ENCODE measurements at places on chromosomes 4 and X.

- no peak for DNase-seq
Measured at GRCh38 chr4:169996379-169997240, 29.6 kb downstream of the MFAP3L start.

GRCh38 chr4:166499820-166500219 lies 626.8 kb downstream of the TLL1 start:
- no peak for DNase-seq

GRCh38 chrX:154313147-154313546 lies 17.6 kb downstream of the TKTL1 start:
- peak; percentile 46 for DNase-seq

DNA sequence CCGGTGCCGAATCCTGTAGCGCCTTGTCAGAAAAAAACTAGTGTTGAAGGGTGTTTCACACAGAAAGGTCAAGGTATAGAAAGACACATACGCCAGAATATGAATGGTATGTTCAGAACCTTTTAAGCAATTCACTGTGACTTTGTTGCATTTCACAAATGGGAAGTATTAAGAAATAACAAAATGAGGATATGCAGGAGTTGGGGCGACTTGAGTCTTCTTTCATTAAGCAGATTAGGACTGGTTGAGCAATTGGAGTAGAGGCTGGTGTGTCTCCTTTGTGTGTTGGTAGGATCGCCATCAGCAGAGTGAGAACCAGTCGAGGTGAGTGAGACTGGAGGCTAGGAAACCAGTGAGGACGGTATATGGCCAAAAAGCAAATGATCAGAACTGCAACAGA lies 1454.5 kb upstream of the TENM3 start:
- no peak for DNase-seq

- no peak for DNase-seq
Measured at GRCh38 chr4:168059251-168059650, 33.1 kb upstream of the ANXA10 start.

GRCh38 chr4:38598489-38598888 lies 65.5 kb upstream of the KLF3 start:
- no peak for DNase-seq

DNA sequence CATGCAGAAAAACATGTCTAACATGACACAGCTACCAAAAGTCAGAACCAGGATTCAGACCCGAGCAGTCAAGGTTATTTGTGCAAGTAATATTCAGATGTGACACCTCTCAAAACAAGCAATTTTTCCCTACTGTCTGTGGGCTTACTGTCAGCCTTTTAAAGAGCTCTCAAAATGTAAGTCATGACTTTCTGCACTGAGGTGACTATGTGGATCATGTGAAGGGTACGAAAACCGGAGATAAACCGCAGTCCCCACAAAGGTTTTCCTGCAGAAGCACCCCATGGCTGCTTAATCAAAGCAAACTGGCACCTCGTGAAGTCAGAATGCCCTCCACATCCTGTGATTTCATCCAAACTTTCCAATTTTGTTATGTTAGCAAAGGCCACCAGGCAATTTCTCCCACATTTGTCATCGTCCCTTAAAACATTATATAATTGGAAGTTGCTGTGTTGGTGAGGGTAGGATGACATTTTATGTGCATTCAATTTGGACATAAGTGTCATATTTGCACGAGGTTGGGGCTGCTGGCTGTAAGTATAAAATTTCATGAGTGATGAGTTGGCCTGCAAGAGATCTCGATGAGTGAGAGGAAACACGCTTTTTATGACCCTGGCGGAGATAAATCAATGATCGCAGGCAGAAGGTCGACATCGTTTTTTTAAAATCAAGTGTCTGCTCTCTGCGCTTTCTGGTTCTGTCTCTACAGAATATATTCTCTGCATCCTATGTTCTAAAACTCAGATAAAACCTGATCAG lies 161.2 kb downstream of the STK32B start:
- no peak for DNase-seq

DNA sequence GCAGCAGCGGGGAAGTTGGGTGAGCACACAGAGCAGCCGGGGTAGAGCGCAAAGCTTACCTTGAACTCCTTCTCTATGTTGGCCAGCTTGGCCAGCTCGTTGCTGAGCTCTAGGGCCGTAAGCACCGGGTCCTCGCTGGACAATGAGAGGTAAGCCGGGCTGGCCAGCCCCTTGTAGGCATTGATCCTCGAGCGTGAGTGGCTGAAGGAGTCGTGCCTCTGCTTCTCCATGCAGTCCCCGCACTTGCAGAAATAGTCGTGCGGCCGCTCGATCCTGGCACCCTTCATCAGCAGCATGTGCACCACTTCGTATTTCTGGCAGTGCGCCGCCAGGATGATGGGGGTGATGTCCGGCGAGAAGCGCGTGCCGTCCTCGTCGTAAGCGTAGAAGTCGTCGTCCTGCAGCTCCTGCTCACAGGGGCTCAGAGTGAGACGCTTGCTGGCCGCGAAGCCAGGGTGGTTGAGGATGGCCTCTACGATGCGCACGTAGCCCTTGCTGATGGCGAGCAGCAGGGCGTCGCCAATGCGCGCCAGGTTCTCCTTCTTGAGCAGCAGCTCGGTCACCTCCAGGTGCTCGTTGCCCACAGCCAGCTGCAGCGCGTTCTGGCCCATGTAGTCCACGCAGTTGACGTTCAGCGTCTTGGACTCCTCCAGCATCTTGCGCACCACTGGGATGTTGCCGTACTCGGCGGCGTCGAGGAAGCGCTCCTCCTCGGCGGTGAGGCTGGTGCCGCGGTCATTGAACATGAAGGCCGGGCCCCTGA lies 19.5 kb downstream of the TRPC3 start:
- no peak for DNase-seq

- no peak for DNase-seq
Measured at GRCh38 chr4:22942920-22943559, 250.3 kb downstream of the GBA3 start.

DNA sequence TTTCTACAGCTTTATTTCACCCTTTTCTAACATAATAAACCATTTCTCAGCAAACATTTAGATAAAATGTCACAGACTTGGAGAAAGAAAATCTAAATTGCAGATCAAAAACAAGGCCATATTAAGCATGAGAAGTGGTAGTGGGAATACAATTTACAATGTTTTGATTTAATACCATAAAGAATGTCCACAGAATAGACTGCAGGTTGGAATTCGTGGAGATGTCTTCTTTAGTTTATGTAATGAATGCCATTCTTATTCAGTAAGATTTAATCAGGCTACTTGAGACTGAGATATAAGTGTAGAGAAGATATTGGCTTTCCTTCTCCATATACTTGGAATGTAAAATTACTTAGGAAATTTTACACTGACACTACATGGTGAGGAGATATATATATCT lies 91.9 kb upstream of the ZFP42 start:
- DNase-seq, result no peak

DNA sequence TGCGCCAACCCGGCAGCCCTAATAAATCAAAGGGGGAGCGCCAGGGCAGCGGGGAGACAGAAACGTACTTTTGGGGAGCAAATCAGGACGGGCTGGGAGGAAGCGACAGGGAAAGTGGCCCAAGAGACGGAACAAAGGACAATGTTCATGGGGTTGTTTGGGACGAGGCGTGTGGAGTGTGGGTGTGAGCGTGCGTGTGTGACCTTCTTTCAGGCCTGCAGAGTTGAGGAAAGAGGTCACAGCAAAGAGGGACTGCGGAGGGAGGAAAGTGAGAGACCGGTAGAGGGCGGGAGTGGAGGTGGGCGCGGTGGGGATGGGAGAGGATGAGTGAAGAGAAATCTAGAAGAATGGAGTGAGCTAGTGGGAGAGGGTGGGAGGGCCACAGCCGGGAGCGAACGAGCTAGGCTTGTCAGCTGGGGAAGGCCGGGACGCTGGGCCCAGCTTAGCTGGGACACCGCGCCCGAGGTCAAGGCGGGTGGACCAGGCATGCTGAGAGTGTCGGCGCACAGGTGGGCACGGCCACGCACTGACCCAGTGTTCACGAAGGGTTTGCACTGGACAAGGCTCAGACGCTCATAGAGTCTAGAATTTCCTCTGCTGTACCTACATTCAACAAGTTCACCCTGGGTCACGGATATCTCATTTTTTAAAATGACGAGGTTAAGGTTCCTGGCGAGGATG lies 14.7 kb upstream of the PITX2 start:
- DNase-seq, result no peak

DNA sequence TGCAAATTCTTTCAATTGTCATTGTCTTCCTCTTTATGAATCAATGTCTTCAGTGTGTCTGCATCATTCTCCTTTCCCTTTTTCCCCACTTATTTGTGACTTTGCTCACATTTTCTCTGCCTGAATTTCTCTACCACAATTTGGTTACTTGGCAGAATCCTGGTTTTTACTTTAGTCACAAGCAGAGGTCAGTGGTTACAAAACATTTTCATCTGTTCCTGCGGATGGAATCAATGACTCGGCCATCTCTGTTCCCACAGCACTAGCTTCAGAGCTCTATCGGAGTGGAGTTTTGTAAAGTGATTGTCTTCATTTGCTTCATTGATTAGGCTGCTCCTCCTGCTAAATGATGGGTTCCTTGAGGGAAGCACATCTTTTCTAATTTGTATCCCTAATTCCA lies 501.3 kb upstream of the AADAT start:
- DNase-seq, result no peak

DNA sequence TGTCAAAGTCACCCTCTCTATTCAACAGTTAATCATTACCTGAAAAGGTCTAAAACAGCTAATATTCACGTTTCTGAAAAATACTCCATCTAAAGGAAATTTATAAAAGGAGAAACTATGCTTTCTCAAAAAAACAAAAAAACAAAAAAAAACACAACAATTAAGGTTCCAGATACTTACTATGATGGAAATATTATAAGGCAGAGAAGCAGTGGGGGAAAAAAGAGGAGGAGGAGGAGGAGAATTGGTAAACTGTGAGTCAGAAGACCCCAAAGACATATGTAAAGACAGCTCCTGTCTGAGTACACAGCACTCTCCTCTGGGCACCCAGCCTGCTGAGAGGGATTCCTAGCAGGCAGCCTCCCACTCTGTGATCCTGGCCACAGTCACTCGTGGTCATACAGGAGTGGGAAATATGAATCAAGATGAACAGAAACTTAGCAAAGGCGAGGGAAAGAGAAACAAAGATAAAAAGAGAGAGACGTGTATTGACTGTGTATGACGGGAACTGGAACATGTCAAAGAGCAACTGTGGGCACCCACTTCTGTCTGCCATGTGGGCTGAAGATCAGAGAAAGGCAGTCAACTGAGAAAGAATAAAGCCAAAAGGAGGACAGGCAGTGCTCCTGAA lies 12.5 kb downstream of the KLHL15 start:
- peak; percentile 16 for DNase-seq

DNA sequence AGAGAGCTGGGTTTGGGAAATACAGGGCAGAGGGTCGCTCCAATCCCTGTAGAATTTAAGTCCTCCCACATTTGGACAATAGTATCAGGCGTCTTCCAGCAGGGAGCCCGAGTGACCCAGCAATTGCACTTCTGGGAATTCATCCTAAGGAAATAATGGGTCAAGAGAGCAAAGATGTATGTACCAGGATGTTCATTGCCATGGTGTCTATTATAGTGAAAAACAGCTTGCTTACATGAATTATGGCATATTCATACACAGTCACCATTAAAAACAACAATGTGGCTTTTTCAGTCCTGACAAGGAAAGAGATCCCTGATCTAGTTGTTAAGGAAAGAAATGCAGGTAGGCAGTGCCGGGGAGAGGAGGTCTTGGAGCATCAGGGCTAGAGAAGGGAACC lies 167.7 kb downstream of the PJA1 start:
- DNase-seq, result no peak

DNA sequence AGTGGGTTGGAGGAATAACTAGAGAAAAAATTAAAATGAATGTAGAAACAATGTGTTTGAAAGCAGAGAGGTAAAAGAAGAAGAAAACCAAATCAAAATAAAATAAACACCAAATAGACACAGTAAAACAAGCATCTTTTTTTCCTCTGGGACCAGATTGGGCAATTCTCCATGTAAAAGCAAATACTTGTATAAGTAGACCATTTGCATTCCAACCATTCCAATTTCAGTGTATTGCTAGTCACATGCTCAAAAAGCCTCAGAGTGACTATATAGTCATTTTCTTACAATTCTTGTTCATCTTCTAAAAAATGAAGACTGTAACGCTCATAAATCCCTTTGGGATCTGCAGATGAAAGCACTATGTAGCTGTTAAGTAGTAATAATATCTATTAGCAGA lies 969.5 kb downstream of the PCDH18 start:
- no peak for DNase-seq

DNA sequence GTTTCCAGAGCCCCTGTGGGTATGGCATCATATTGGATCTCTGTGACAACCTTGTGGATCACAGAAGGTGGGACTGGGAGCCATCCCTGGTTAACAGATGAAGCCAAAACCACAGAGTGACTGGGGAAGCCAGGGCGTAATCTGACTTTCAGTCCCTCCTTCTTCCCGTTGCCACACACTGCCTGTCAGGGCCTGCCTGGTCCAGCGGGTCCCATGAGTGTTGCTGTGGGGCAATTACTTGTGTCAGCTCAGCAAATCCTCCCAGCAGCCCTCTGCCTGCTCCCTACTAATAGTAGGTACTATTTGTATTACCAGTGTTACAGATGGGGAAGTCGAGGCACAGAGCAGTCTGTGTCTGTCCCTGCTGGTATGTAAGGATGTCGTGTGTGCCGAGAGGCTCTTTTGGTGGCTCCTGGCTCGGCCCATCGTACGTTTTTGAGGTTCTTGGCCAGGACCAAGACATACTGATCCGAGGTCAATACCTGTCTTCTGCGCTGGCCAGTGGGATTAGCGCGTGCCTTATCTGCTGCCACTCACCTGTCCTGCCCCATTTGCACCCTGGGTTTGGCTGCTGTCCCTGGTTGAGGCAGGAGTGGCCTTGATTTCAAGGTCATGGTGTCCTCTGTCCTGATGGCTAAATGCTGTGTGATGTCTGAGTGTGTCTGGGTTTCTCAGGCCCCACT lies 5.7 kb downstream of the NSG1 start:
- no peak for DNase-seq

DNA sequence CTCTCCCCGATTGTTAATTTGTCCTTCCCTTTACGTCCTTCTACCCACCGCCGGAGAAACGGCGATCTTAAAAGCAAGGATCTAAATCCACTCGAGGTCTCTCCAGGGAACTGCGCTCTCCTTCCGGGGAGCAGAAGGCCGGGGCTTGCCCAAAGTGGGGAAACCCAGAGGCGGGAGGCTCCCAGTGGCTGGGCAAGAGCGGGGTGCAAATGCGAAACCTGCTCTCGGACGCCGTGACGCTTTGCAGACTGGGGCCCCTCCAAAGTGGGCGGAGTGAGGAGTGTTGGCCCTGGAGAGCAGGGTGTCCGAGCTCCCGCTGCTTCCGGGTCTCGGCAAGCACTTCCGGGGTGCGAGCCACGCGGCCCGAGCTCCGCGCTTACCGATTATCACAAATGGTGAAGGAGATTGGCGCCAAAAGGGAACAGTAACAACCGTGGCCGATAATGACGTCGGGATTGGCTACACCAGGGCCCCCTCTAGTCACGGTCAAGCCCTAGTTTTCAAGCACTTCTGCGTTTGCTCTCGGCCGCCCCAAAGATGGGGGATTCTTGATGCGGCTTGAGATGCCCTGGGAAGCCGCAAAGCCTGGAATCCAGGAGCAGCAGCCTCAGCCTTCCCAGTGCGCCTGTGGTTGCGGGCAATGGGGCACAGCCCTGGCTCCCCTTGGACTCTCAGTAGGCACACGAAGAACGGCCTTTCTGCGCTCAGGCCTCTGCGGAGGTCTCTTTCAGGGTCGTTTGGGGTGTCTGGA lies 29.0 kb downstream of the HAND2 start:
- DNase-seq, result no peak

All from activated CD4-positive, alpha-beta memory T cell treated with anti-CD3 and anti-CD28 coated beads, Interleukin-2, amount 10 ng/mL, durations not matched to agents 7 days and 5 days (primary cell).